ENCODE measurements at places on chromosomes 6 and 20.
A peak's percentile ranks its signal among the peaks of the same experiment; 100 is the strongest.

DNA sequence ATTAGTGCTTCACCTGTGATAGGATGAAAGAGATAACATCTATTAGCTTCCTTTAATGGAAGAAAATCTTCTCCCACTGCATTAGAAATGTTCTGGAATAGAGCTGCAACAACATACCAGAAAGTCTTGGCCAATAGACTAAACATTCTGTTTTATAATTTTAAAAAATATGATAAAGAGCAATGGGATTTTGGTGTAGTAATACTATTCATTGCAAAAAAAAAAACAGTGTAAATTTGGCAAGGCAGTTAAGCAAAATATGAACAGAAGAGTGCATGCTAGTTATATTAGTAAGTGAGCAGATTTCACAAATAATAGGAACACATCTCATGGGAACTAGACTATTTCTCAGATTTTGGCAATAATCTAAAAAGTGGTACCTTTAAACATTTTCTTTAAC, 43.3 kb downstream of the SOX4 start:
- DNase-seq = no peak

- DNase-seq = no peak
Observed at GRCh38 chr6:37705239-37706051, 7.8 kb upstream of the MDGA1 start.

DNA sequence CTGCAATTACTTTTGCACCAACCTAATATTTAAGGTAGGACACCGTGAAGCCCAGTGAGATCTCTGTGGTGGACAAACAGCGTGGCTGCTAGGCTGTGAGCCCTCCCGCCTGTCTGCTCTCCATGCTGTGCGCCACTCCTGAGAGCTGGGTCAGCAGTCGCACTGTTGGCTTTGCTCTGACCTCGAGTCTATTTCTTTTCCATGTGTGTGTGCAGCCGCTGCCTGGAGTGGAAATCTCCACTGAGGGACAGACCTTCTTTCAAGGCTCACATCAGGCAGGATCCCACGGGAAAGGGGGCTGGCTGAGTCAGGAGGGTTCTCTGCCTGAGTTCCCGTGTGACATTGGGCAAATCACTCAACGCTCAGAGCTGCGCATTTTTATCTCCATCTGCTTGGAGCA, 27.1 kb downstream of the RIPOR3 start:
- DNase-seq = no peak

DNA sequence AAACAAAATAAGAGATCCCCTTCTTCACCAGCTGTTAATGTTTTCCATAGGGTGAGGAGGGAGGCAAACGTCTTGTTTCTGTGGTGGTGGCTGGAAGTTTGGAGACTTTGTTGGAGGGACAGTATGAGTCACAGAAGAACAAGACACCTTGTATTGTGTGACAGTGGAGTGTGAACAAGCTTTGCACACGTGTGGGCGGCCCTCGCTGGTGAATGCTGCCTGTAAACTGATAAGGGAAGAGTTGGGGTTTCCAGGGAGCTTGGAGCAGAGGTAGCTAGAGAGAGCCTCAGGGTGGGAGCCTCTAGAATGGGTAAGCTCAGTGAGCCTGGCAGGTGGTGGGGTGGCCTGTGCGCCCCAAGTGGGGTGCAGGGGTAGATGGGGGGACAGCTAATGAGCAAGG, 78.3 kb downstream of the ZDHHC14 start:
- no peak for DNase-seq

DNA sequence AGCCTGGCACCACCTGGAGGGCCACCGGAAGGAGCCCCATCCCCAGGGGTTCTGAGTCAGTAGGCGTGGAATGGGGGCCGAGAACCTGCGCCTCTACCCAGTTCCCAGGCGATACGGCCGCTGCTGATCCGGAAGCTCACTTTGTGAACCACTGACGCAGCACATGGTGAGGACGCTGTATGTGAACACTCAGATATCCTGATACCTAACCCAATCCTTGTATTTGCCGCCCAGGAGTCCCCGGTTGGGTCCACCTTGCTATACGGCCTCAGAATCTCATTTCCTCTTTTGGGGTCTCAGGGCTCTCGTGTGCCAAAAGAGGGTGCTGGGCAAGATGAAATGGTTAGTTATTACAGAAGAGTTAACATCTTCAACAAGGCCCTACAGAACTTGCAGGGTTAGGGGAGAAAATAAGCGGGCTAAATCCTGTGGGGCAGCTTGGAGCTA, 604 bp upstream of the RAB5IF start:
- no peak for DNase-seq

GRCh38 chr6:111530667-111531066, 47.6 kb upstream of the REV3L start:
- no peak for DNase-seq

DNA sequence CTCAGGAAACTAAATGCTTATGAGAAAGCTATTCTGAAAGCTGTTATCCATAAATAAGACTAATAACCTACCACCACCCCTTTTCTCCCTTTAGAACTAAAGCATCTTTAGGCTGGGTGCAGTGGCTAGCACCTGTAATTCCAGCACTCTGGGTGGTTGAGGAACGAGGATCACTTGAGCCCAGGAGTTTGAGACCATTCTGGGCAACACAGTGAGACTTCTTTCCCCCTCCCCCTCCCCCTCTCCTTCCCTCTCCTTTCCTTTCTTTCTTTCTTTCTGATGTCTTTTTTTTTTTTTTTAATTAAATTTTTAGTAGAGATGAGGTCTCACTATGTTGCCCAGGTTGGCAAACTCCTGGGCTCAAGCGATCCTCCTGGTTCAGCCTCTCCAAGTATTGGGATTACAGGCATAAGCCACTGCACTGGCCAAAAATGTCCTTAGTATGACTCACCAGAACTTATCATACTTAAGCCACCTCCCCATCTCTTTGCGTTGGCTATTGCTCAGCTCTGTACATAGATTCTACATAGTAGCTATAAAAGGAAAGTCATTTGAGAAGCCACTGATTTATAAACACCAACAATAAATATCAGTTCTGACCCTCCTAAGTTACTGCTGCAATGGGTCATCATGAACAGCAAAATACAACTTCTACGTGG, 54.8 kb upstream of the SPDEF start:
- peak; percentile 60 for DNase-seq
